ENCODE measurements at places on chromosomes 2 and 18. TPM values are rescaled to one million over a fixed set of nuclear protein-coding genes. Genes with fewer than 3 reads are reported as not detected.

The CKAP2L gene
- total RNA-seq, result 6.0 TPM

The LRP2 gene
- 0.10 TPM for total RNA-seq

GRCh38 chr2:240351826-240352426 is 83.5 kb upstream of the GPC1 start:
- no peak for DNase-seq

The MOGAT1 gene
- total RNA-seq, result 2.5 TPM

GRCh38 chr2:82345910-82346309 is 2041.4 kb upstream of the LRRTM1 start:
- no peak for DNase-seq

DNA sequence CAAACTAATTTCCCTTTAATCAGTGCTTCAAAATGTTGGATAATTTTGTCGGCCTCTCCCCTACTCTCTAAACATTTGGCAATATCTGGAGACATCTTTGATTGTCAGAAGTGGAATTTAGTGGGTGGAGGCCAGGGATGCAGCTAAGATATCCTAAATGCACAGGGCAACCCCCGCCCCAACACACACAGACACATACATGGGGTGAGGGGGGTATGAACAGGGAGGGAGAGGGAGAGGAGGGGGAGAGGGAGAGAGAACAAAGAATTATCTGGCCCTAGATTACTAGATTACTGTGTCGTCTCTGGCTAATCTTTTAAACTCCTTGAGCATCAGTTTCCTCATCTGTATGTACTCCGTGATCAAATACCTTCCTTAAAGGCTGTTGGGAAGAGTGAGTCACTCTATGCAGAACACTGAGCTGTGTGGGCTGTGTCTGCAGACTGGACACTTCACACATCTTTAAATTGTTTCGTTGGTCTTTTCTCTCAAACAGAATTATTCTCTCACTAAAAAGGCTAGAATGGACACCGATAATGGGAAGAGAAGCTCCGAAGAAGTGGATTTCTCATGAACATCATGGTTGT is 2.9 kb downstream of the RNF149 start:
- DNase-seq, result no peak

- no peak for DNase-seq
Observed at GRCh38 chr2:118171546-118171945, 83.3 kb downstream of the INSIG2 start.

DNA sequence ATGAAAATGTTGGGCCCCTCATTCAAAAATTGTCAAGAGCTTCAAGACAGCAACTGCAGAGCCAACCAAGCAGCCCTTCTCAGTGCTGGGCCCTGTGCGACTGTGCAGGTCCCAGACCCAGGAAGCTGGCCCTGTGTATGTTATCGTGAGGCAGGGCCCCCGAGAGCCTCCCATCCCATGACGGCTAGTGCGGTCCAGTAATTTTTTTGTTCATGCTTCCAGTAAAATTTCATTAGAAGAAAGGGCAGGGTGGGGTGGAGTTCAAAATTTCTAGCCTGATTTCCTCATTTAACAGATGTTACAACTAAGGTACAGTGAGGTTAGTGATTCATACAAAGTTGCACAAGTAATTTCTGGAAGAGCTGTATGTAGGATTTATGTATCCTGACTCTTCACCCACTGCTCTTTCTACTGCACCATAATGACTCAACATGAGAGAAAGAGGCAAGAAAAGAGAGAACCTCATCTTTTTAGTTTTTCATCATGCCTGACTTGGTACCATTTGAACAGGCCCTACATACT is 105.5 kb downstream of the ZEB2 start:
- no peak for DNase-seq

- no peak for DNase-seq
Observed at GRCh38 chr2:126769118-126769517, 113.2 kb downstream of the GYPC start.

GRCh38 chr2:1619556-1619955 is 124.8 kb downstream of the PXDN start:
- no peak for DNase-seq

- no peak for DNase-seq
Observed at GRCh38 chr2:121390082-121390692, 105.2 kb upstream of the TFCP2L1 start.

The ANO7 gene
- total RNA-seq, result 0.79 TPM

GRCh38 chr2:49225126-49225525 is 70.8 kb upstream of the FSHR start:
- no peak for DNase-seq

The LYG2 gene
- total RNA-seq, result 16.5 TPM

- no peak for DNase-seq
Observed at GRCh38 chr2:20377741-20378140, 27.1 kb upstream of the PUM2 start.

GRCh38 chr2:107681936-107682335 is 144.8 kb upstream of the RGPD4 start:
- no peak for DNase-seq

DNA sequence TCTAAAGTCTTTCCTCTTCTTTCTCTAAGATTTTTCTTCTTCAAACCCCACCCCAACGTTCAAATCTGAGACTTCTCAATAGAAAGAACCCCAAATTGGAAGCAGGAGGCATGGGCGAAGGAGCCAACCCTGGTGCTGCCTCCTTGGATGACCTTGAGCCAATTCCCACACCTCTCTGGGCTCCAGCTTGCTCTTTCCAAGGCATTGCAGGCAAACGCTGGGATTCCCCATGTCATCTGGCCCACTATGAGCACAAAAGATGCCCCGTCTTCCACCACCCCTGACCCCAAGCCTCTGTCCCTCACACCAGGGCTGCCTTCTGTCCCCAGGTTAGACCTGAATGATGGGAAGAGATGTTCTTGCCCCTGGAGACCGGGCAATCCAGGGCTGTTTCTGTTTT is 57.0 kb downstream of the TTC32 start:
- DNase-seq, result no peak

- DNase-seq, result no peak
Observed at GRCh38 chr2:236706288-236706687, 136.7 kb downstream of the ACKR3 start.

DNA sequence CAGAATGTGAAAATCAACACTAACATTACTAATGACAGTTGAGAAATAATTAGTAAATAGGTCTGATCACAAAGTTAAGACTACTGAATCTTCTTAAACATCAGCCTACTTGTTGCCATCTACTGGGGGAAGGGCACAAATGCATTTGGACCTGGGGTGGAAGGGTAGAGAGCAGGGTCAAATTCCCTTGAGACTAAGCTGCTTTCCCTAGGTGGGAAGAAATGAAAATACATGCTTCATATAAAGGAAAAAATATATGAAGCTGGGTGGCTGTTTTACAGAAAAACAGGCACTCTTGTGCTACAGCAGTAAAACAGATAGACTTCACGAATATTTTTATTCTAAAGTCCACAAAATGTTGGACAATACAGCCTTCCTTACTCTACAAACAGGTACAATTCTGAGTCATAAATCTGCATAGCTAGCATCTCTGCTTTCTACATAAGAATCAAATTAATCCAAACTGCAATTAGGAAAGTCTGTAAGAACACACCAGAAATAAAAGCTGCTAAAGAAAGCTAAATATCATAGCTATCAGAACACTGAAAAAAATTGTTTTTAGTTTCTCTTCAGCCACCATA is 10.9 kb downstream of the TRIP12 start:
- DNase-seq, result no peak

DNA sequence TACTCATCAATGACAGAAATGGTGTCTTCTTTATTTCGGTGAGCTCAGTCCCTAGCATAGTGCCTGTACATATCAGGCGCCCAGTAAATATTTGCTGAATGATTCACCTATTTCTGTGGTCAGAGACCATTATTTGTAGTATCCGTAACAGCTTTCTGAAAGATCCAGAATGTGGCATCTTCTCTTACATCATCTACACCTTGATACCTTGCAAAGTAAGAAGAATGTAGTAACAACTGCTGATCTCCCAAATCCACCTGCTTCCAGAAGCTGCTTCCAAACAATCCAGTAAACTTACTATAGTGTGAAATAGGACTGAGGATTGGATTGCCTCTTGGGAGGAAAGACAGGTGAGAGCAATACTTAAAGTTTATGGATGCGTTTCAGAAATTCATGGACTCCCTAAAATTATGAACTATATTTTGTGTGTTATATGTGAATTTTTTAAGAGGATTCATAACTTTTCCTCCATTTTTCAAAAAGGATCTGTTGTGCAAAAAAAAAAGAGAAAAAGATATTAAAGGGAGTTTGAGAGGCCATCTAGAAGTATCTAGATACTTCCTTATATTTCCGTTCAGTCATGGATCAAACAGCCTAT is 945 bp upstream of the ASXL2 start:
- no peak for DNase-seq

DNA sequence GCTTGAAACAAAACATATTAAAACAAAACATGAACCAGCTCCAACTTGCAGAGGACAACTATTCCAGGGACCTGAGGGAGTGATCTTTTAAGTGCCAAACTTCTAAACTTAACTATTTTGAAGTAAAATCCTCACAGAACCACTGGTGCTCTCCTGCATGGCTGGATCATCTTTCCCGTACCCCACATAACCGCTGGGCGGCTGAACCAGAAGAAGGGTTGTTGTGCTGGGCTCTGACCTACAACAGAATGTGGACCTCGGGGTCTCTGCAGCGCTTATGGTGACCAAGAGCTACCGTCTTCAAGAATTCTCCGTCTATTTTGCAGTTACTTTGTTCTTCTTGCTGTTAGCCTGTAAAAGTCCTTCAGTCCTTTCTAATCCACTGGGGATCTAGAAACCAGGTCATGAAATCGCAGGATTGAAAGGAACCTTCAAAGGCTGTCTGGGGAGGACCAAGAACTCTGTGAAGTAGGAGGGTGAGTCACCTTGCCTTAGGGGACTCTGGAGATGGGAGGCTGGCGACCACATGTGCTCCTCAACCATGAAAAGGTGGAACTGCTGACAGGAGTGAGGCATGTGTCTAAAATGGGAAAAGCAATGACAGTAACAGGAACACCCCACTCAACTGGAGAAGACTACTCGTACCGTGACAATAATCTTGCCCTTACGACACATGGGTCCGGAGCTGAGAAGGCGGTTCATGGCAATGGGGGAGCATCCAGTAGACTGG is 46.6 kb downstream of the HDLBP start:
- DNase-seq, result no peak

DNA sequence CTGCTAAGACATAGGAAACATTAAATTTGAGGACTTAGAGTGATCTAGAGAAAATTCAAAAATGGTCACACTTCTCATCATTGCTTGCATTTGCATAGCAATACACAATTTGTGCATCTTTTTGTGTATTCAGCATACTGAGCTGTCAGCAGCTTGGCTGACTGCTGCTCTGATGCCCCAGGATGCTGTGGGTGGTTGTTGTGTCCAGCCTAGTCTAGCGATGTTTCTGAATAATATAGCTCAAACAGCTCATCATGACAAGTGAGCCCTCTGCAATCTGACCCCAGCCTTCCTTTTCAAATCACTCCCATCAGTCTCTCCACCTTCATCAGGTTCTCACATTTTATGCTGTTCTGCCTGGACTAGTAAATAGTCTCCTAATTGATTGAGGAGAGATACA is 483.7 kb upstream of the SPHKAP start:
- no peak for DNase-seq

- DNase-seq, result no peak
Observed at GRCh38 chr2:98469862-98470544, 25.3 kb downstream of the INPP4A start.

The RTP5 gene
- not detected for total RNA-seq

The TRIM43 gene
- total RNA-seq, result 0.10 TPM

- no peak for DNase-seq
Observed at GRCh38 chr2:7278984-7279383, 361.8 kb downstream of the RNF144A start.

DNA sequence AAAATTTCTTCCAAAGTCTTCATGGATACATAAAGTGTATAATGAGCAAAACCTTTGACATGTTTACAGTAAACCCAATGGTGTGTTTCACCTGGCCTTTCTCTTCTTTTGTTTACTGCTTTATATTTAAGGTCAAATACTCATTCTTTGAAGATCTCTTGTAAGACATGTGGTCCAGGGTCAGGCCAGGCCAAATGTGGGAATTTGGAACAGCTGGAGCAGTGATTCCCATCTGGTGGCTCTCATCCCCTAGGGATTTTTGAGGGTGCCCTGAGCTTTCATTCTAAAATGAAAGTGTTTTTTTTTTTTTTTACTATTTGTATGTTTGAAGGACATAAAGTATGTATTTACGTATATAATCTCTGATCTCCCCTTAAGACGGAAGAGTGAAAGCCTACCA is 13.8 kb upstream of the MGAT5 start:
- no peak for DNase-seq

DNA sequence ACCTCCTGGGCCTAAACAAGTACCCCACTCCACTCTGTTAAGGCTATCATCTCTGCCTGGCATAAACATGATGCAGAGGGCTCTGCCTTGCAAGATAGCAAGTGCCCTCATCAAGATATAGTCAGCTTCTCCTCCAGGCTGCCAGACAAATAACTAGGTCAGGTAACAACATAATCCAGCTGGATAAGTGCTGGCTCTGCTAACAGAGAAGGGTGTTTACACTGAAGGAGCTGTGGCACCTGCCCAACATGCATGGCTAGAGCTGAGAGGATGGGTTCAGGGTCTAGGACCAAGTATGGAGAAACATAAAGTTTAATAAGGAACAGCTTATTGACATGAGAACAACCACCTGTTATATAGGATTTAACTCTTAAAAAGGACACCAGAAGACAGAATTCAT is 42.8 kb downstream of the DLGAP1 start:
- no peak for DNase-seq

The CCDC148 gene
- total RNA-seq, result 1.2 TPM

DNA sequence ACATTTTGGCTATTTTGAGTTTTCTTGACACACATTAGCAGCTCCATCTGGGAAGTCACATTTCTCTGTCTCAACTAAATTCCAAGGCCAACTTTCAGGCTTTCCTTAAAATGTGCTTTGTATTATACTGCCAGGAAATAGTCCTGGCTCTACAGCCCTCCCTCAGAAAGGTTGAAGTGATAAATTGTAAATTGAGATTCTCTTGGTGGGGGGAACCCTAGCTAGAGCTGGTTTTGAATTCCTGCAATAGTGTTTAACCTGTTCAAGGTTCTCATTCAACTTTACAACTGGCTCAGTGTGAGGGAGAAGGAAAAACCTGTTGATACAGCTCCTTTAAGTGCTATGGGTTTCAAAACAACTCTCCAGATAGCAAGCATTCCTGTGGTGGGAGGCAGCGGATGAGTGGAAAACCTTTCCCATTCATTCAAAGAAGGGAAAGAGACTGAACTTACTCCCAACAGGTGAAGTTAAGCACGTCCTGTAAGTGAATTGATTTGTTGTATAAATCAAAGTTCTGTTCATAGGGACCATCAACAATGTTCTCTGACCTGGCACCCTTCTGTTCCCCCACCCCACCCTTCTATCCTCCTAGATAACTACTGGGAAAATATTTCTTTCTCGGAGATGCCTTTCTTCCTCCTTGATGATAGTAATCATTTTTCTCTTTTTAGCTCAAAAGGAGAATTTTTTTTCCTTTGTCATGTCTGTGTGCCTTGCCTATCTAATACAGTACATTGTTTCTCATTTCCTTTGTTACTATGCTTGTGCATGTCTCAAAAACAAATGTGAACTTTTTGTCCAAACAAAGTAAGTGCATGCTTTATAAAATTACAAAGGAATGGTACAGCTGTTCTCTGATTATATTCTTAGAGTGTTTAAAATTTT is 44.2 kb upstream of the SLC39A10 start:
- DNase-seq, result peak; percentile 58
